ENCODE measurements at places on chromosomes 5 and 9. TPM values are rescaled to one million over a fixed set of nuclear protein-coding genes. Genes with fewer than 3 reads are reported as not detected.

- no peak overlapping the region for H3K4me3 ChIP-seq
- DNase-seq: no peak
- H3K4me1 ChIP-seq: no peaks in the 10 kb centered on the region
- H3K27me3 ChIP-seq: no peaks in the 10 kb centered on the region
- peaks cover 85% of the 10 kb centered on the region for H3K36me3 ChIP-seq
Measured at GRCh38 chr9:101566904-101567724, 27.7 kb downstream of the PPP3R2 start.

- no peak for DNase-seq
- H3K27me3 ChIP-seq: no peaks in the 10 kb centered on the region
- H3K4me3 ChIP-seq: no peak overlapping the region
- H3K27ac ChIP-seq: no peak overlapping the region
- peaks cover 22% of the 10 kb centered on the region for H3K4me1 ChIP-seq
Measured at GRCh38 chr5:72852356-72852755, 35.9 kb downstream of the TNPO1 start.

GRCh38 chr9:69452110-69452782, 127.2 kb downstream of the ENTREP1 start:
- H3K27me3 ChIP-seq: no peaks in the 10 kb centered on the region
- H3K4me1 ChIP-seq: no peaks in the 10 kb centered on the region
- H3K27ac ChIP-seq: no peak overlapping the region
- H3K4me3 ChIP-seq: no peak overlapping the region
- DNase-seq: peak; percentile 45

DNA sequence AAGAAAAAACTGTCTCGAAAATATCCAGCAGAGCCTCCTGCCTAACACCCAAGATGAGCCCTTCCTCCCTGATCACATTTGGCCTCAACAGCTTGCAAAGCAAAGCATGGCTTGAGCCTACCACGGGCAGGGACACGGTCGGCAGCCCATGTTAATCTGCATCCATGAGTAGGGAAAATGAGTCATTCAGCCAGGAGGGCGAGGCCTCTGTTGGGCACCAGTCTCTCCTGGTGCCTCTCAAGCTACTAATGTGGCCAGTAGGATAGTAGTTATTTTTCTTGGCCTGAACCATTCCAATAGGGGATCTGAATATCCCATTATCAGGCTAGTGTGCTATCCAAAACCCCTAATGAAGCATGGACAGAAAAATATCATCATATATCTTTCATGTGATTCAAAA, 43.0 kb upstream of the SHB start:
- no peak overlapping the region for H3K4me3 ChIP-seq
- no peak for DNase-seq
- H3K4me1 ChIP-seq: no peaks in the 10 kb centered on the region
- no peak overlapping the region for H3K27ac ChIP-seq
- no peaks in the 10 kb centered on the region for H3K27me3 ChIP-seq
- H3K36me3 ChIP-seq: no peaks in the 10 kb centered on the region

DNA sequence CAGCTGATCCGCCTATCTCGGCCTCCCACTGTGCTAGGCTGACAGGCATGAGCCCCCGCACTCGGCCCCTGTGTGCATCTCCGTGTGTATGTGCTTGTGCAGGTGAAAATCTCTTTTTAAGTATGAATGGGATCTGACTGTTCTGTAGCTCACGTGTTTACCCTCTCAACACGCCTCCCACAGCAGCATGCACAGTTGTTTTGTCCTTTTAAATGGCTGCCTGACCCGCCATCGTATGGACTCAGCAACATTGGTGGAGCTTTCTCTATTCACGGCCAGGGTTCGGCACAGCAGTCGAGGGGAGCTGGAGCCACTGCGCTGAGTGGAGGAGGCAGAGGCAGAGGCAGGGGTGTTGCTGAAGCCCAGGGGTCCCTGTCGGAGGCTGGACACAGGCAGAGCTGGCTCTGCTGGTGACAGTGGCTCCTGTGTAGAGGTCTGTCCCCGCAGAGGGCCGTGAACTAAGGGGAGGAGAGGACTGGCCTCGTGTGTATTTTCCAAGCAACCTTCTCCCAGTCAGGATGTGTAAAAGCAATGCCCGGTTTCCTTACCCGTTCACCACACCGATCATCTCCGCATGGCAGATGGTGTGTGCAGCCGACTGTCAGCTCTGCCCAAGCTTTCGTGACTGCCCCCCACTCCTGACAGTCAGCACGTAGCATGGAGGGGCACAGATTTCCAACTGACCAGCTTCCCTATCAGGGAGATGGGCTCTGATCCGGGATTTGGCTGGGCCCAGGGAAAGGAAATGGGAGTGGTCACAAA, 37.3 kb downstream of the MRPL36 start:
- H3K27ac ChIP-seq: no peak overlapping the region
- H3K4me3 ChIP-seq: no peak overlapping the region
- no peaks in the 10 kb centered on the region for H3K27me3 ChIP-seq
- H3K36me3 ChIP-seq: no peaks in the 10 kb centered on the region

DNA sequence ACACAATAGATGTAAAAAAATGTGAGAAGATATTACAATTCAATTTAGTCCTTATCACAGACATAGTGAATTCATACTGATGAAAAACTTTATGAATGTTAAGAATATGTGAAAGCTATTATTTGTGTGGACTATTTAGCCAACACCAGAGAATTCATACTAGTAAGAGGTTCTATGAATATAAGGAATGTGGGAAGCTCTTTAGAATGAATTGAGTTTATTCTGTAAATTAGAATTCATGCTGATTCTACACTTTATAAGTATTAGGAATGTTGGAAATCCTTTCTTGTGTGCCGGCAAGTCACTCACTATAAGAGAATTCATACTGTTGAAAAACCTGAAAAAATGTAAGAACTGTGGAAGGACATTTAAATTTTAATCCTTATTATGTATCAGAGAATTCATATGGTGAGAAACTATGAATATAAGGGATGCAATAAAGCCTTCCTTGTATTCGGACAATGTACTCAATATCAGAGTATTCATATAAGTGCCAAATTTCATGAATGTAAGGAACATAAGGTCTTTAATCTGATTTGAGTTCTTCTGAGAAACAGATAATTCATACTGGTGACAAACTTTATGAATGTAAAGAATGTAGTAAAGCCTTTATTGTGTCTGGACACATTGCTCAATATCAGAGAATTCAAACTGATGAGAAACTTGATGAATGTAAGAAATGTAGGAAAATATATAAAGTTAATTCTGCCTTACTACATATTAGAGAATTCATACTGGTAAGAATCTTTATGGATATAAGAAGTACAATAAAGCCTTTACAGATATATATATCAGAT, 21.6 kb upstream of the PCDHA1 start:
- DNase-seq: no peak
- no peaks in the 10 kb centered on the region for H3K36me3 ChIP-seq
- H3K4me1 ChIP-seq: no peaks in the 10 kb centered on the region
- no peak overlapping the region for H3K4me3 ChIP-seq
- H3K27me3 ChIP-seq: no peaks in the 10 kb centered on the region

The MRNIP gene
- total RNA-seq: 16.9 TPM

GRCh38 chr9:122112238-122112637, 19.1 kb upstream of the TTLL11 start:
- no peaks in the 10 kb centered on the region for H3K4me1 ChIP-seq
- no peak overlapping the region for H3K27ac ChIP-seq
- H3K4me3 ChIP-seq: no peak overlapping the region

GRCh38 chr9:91503673-91504081, 80.0 kb upstream of the NFIL3 start:
- no peaks in the 10 kb centered on the region for H3K27me3 ChIP-seq
- no peaks in the 10 kb centered on the region for H3K4me1 ChIP-seq
- no peak overlapping the region for H3K27ac ChIP-seq
- H3K4me3 ChIP-seq: no peak overlapping the region
- H3K36me3 ChIP-seq: no peaks in the 10 kb centered on the region
- no peak for DNase-seq

- H3K4me3 ChIP-seq: no peak overlapping the region
- H3K27me3 ChIP-seq: no peaks in the 10 kb centered on the region
- H3K27ac ChIP-seq: no peak overlapping the region
- no peaks in the 10 kb centered on the region for H3K36me3 ChIP-seq
Measured at GRCh38 chr5:157167214-157167621, 1.2 kb upstream of the GARIN3 start.

DNA sequence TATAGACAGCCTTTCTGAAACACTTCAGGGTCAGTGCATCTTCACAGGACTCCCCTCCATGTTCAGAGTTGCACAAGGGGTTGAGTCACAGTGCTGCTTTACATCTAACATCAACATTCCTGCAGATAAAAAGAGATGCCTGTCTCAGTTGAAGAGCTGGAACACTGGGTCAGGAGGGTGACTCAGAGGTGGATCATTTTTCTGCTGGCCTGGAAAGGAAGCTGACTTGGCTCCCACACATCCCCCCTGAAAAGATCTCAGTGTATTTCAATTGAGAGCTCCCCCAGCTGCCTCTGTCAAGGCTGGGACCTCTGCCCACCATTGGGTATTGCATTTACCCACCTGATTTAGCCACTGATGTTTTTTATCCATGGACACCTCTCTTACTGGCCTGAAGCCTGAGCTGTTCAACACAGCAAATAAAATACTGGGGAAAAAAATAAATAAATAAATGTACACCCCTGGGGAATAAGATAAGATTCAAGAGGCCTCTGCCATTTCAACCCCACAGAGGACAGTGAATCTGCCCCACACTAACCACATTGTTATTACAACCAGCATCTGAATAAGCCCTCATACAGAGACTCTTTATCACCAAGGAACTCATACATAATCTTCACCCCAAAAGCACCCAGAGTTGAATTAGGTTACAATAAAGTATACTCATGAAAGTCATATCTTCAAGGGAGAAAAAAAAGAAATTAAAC, 716.4 kb downstream of the SEMA5A start:
- no peak overlapping the region for H3K27ac ChIP-seq
- H3K27me3 ChIP-seq: no peaks in the 10 kb centered on the region
- no peaks in the 10 kb centered on the region for H3K36me3 ChIP-seq
- H3K4me1 ChIP-seq: no peaks in the 10 kb centered on the region
- H3K4me3 ChIP-seq: no peak overlapping the region
- DNase-seq: no peak

The ZNF483 gene
- total RNA-seq: 7.5 TPM

GRCh38 chr5:72618708-72619107, 111.5 kb upstream of the ZNF366 start:
- DNase-seq: no peak
- H3K36me3 ChIP-seq: no peaks in the 10 kb centered on the region
- no peak overlapping the region for H3K27ac ChIP-seq
- H3K27me3 ChIP-seq: no peaks in the 10 kb centered on the region

DNA sequence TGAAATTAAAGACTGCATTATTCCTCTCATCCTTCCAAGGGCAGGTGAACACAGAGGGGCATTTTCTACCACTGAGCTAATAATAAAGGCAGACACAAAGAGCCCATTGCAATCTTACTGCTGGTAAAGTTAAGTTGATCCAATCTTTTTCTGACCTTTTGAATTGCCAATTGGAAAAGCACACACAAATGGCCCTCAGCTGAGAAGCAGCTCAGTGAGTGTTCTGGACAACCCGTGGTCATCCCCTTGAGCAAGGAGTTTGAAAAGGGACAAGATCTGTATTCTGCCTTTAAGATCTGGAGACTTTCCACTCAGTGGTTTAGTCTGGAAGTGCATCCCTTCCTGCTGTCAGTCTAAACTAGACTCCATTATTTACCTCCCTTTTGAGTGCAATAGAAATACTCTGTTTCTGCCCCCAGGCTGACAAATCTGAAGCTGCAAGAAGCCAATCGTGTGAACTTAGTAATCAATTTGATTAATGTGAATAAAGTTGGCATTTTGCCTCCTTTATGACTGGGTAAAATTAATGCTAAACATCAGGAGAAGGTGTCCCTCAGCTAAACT, 835.7 kb downstream of the MAT2B start:
- no peak overlapping the region for H3K27ac ChIP-seq
- no peak overlapping the region for H3K4me3 ChIP-seq
- no peak for DNase-seq
- H3K4me1 ChIP-seq: no peaks in the 10 kb centered on the region
- no peaks in the 10 kb centered on the region for H3K27me3 ChIP-seq

DNA sequence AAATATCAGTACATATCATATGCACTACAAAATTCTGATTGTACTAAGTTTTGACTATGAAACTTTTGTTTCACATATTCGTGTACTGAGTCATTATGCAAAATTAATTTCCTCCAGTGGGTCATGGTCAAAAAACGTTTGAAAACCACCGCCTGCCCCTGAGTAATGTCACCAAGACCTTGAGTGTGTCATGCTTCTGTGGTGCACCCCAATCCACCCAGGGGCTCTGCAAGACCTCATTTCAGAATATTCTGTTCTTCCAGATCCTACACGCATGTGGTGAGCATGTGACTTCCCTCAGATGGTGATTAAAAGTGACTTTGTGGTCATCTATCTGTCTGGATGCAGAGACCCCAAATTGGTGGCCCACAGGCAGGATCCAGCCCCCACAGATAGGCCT, 31.0 kb downstream of the ABLIM3 start:
- H3K4me3 ChIP-seq: no peak overlapping the region
- H3K36me3 ChIP-seq: no peaks in the 10 kb centered on the region
- DNase-seq: no peak
- no peaks in the 10 kb centered on the region for H3K27me3 ChIP-seq

The NSG2 gene
- total RNA-seq: 0.34 TPM

GRCh38 chr5:127770272-127770671, 67.1 kb downstream of the CCDC192 start:
- H3K27me3 ChIP-seq: no peaks in the 10 kb centered on the region
- no peak for DNase-seq
- H3K27ac ChIP-seq: no peak overlapping the region

The SYNPO gene
- total RNA-seq: 114 TPM

- no peak overlapping the region for H3K4me3 ChIP-seq
- no peak overlapping the region for H3K27ac ChIP-seq
- no peaks in the 10 kb centered on the region for H3K27me3 ChIP-seq
Measured at GRCh38 chr5:160968480-160968879, 116.5 kb upstream of the ATP10B start.

GRCh38 chr9:123860603-123861002, 69.3 kb downstream of the DENND1A start:
- no peak overlapping the region for H3K4me3 ChIP-seq
- no peak for DNase-seq
- no peaks in the 10 kb centered on the region for H3K27me3 ChIP-seq
- no peaks in the 10 kb centered on the region for H3K36me3 ChIP-seq

- peak overlapping the region; percentile 47 for H3K4me3 ChIP-seq
- H3K27me3 ChIP-seq: no peaks in the 10 kb centered on the region
- H3K4me1 ChIP-seq: peaks cover 25% of the 10 kb centered on the region
- DNase-seq: peak; percentile 98
- peak overlapping the region; percentile 93 for H3K27ac ChIP-seq
Measured at GRCh38 chr5:81851481-81852178, 100.7 kb upstream of the SSBP2 start.

The WNT8A gene
- total RNA-seq: not detected
